SW480 (cell line): ENCODE measurements at places on chromosomes 11 and 22.

DNA sequence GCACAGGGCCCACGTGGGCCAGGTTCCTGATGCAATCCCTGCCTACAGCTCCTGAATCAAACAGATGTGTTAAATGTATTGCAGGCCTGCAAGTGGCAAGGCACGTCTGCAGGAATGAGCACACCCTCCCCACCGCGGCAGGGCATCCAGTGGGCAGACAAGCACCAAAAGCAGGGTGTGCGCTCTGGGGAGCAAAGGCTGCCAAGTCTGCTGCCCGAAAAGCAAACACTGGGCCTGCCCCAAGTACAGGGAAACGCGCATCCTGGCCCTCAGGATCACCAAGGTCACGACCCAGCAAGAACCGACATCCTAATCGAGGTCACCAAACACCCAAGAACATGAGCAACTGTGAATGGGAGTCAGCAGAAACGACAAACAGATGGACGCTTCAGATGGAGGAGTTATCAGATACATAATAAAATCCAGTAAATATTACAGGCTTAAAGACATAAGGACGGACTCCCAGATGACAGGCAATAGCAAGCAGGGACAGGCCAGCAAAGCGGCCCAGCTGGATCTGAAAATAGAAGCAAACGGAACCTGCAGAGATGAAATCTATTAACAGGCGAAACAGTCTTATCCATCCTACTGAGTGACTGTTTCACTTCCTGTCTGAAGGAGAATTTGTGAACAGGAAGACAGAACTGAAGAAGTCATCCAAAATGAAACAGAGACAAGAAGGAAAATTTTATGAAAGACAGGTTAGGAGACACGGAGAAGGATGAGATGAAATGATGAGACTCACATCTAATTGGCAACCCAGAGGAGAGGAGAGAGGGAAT is 26.7 kb downstream of the CARS1 start:
- DNase-seq, result no peak

GRCh38 chr22:46655861-46656608 is 35.8 kb downstream of the GRAMD4 start:
- DNase-seq, result no peak

GRCh38 chr11:12159351-12160099 is 49.1 kb downstream of the MICAL2 start:
- DNase-seq, result peak; percentile 38

- no peak for DNase-seq
Measured at GRCh38 chr11:63716046-63716445, 34.7 kb downstream of the RTN3 start.

DNA sequence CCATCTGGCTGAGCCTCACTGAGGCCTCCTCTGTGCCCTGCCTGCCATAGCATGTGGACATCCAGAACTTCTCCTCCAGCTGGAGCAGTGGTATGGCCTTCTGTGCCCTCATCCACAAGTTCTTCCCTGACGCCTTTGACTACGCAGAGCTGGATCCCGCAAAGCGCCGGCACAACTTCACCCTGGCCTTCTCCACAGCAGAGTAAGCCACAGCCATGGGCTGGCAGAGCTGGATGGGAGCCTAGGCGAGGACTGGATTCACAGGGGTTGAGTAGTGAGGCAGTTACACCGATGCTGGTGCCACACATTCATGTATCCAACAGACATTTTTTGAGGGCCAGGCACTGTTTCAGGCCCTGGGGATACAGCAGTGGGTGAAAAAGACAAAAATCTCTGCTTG is 9.1 kb downstream of the SMTNL1 start:
- DNase-seq, result no peak

- DNase-seq, result no peak
Measured at GRCh38 chr11:108253176-108253575, 30.3 kb downstream of the ATM start.

DNA sequence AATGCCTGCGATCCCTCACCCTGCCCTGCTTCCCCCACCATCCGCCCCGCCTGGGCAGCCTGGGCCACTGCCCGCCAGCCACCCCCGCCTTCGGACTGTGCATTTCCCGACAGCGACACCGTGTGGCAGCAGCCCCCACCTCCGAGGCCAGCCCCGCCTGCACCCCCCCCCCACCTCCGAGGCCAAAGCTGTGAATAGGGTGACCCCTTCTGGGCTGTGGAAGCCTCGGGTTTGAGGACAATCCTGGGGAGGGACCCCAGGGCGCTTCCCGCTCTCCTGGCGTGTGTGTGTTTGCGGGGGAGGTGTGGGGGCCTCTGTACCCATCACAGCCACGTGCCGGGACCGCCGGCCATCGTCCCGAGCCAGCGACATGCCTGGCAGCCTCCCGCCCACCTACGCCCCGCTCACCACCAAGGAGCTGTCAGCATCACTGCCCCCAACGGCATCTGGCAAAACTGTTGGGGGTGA is 33.8 kb upstream of the PPARA start:
- DNase-seq, result peak; percentile 77

DNA sequence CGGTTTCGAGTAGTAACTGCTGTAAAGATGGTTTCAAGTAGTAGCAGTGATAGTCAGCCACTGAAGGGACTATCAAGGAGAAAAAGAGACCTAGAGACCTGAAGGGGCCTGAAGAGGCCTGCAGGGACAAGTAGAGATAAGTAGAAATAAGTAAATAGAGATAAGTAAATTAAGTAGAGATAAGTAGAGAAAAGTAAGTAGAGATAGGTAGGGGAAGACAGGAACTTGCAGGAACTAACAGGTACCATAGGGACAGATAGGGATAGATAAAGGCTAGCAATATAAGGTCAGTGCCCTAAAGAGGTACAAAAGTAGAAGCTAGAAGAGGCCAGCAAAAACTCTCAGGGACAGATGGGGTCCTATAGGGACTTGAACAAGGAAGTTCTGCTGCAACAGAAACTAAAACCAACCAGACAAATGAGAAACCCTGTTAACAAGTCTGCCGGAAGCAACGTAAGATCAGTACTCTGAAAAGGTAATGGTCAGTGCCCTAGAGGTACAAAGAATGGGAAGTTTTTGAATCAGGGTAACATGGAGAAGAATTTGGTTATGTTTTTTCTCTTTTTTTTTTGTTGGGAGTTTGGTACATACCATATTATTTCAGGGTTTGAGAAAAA is 9.6 kb upstream of the SC5D start:
- no peak for DNase-seq

DNA sequence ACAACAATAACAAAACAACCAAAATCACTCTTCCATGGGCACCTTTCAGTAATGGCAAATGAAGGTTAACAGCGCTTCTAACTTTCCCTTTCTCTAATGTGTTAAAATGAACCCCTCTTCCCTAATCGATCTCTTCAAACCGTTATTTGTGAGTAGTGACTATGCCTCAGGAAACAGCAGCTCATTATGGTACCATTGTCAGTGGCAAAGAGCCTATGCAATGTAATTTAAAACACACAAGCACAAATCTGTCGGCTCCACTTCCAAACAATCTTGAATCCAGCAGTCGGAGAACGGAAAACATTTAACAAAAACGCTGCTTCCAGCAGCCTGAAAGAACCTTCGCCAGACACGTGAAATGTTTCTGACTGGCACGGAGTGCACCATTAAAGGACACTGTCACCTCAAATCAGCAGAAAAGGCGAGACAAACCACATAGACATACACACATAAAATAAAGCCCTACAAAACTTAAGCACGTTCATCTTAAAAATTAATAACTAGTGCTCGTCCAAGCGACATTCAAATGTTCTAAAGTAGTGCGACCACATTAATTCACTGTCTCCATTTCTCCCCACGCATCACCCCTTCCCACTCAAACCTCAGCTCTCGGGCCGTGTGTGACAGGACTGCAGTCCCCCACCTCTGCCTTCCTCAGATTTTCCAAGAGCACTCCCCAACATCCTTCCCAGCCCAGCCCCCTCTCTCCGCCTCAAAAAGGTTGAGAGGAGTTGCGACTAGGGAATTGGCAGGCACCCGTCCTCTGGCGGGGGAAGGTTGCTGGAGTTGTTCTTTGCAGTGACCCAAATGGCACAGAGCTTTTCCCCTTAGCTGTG is 748 bp downstream of the RAB30 start:
- no peak for DNase-seq

GRCh38 chr11:132644520-132645239 is 887.6 kb downstream of the OPCML start:
- DNase-seq, result no peak

- DNase-seq, result no peak
Measured at GRCh38 chr22:22091400-22091878, 108.9 kb upstream of the TOP3B start.

- DNase-seq, result peak; percentile 22
Measured at GRCh38 chr11:20364341-20364792, 853 bp downstream of the HTATIP2 start.

- no peak for DNase-seq
Measured at GRCh38 chr11:120153221-120153620, 15.3 kb upstream of the TRIM29 start.

DNA sequence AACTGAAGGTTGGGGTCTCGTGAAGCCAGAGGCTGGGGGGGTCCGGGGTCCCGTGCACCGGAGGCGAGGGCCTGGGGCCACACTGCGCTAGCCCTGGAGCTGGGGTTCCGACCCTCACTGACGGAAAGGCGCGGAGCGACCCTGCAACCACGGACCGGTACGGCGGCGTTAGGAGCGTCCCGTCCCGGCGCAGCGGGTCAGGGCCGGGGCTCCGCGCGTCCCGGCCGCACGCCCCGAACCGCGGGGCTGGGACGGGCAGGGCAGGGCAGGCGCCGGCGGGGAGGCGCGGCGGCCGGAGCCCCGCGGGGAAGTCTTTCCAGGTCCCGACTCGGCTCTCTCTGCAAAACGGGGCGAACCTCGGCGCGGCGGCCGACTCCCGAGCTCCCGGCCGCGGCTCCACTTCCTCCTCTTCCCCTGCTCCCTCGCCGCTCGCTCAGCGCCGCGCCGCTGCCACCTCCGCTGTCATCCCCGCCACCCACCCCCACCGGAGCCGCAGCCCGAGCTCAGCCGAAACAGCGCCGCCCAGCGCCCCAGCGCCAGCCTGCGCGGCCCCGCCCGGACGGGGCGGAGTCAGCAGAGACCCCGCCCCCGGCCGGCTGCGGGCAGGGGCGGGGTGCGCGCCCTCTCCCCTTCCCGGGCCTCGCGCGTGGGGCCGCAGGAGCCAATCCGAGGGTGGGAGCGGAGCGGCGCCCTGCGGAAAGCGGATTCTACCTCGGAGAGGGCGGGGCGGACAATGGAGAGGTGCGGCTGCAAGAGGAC is at the start of gene GDPD5:
Gene GDPD5 (minus strand): TSS at position 509 of the 759 bp plus-strand sequence. CDS start 48,206 bp downstream, outside the sequence.
- peak; percentile 81 for DNase-seq

GRCh38 chr11:101100601-101101000 is 29.0 kb downstream of the PGR start:
- DNase-seq, result no peak

DNA sequence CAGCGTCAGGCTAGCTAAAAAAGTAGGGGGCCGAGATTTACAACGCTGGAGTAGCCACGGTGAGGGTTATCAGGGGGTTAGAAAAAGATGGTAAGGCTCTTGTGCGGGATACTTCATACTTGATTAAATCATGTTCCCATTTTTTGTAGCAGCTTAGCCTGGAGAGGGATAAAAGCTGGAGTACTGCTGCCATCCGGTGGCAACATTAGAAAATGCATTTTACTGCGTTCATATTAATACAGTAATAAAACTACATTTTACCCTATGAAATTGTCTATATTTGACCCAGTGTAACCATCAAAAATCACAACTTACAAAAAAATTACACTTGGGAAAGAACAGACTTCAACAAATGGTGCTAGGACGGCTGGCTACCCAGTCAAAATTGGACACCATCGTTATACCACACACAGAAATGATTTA is 17.3 kb downstream of the RPUSD4 start:
- DNase-seq, result peak; percentile 54

DNA sequence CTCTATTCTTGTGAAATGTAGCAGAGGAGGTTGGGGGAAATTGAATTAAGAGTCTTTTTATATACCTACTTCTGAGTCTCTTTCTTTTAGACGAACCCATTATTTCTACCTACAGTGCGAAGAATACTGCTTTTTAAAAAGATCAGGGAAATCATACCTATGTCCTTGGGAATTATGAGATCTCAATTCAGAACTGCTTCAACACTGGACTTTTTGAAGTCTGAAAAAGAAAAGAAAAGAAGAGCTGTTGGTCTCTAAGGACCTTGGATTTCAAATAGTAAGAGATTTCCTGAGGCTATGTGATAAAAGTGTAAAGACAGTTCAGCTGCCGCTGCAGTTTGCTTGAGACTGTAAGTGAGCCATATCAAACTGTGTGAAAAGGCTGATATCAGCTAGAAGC is 3.7 kb upstream of the OR5B21 start:
- no peak for DNase-seq
